ENCODE measurements at places on chromosomes 4 and X. TPM values are rescaled to one million over a fixed set of nuclear protein-coding genes. Genes with fewer than 3 reads are reported as not detected.

Gene USP17L20
- total RNA-seq, result not detected

Gene PABPC5
- not detected for total RNA-seq

Gene CUL4B
- total RNA-seq, result 59.4 TPM

Gene APOOL
- 36.2 TPM for total RNA-seq

Gene CORIN
- total RNA-seq, result 0.12 TPM

Gene AKAP4
- total RNA-seq, result not detected

Gene HTN1
- not detected for total RNA-seq

- no peak for DNase-seq
These were observed 180.8 kb downstream of the NHS start for GRCh38 chrX:17555846-17556245.

- no peak for DNase-seq
These were observed 400.7 kb downstream of the ZNF674 start for GRCh38 chrX:46144566-46144965.

DNA sequence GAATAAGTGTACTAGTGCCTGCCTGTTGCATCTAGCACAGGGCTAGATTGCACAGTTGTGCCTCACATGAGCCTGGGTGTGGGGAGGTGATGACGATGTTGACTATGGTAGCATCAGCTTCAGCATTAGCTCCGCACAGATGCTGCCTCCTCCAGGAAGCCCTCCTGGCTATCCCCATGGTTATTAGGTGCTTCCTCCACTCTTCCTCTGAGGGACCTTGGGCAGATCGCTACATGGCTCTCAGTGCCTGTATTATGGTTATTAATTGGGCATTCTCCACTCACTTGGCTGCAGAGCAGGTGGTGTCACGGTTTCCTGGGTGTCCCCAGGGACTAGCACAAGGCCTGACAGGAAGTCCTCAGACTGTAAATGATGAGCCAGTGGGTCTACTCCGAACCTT is 325.6 kb downstream of the ARHGAP10 start:
- no peak for DNase-seq

DNA sequence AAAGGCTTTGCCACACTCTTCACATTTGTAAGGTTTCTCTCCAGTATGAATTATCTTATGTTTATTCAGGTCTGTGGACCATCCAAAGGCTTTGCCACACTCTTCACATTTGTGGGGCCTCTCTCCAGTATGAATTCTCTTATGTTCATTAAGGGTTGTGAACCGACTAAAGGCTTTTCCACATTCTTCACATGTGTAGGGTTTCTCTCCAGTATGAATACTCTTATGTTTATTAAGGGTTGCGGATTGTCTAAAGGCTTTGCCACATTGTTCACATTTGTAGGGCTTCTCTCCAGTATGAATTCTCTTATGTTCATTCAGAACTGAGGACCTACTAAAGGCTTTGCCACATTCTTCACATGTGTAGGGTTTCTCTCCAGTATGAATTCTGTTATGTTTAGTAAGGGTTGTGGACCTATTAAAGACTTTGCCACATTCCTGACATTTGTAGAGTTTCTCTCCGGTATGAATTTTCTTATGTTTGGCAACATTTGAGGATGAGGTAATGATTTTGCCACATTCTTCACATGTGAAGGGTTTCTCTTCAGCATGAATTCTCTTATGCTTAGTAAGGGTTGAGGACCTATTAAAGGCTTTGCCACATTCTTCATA is 33.7 kb downstream of the ZNF732 start:
- DNase-seq, result no peak

DNA sequence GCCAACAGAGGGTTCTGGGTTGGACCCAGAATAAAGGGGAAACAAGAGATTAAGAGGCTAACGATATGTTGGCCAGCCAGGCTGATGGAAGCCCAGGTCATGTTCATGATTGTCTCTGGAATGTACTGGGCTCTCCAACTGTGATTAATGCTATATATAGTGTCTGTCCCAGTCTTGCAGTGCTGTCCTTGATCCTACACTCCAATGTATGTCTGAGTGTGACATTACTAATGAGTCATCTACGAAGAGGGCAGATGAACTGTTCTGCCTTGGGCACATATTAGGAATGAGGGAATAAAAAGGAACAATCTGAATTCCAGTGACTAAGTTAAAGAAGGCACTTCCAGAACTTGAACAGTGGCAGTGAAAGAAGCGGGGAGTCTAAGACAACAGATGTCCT is 142.1 kb downstream of the PDGFRA start:
- DNase-seq, result no peak

DNA sequence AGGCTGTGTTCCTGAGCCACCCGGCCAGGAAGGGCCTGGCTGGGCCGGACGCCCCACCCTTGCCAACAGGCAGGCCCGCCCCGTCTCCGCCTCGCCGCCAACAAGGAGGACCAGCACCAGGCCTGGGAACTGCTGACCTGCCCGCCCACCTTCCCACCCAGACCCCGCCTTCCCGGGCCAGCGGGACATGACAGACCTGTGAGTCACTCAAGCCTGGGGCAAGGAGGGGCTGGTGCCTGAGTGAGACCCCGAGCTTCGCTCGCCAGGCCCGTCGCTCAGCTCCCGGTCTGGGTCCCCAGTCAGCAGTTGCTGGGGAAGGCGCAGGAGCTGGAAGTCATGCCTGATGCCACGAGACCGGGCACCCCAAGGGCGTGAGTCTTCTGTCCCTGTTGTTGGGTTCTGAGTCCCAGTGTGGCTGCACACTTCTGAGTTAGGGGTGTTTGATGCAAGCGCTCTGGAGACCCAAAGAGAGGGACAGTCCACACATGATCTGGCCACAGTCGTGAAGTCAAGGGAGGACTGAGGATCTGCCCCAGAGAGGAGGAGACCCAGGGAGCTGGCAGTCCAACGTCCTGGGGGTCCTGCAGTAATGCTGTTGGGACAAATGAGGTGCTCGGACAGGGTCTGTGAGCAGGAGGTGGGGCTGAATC is at the start of gene DNASE1L1:
TSS of gene DNASE1L1 (minus strand) at position 33 of the 650 bp plus-strand sequence. CDS start 3,686 bp downstream, outside the sequence.
- peak; percentile 84 for DNase-seq

- no peak for DNase-seq
These were observed 5.1 kb upstream of the CXCL9 start for GRCh38 chr4:76012388-76012801.

DNA sequence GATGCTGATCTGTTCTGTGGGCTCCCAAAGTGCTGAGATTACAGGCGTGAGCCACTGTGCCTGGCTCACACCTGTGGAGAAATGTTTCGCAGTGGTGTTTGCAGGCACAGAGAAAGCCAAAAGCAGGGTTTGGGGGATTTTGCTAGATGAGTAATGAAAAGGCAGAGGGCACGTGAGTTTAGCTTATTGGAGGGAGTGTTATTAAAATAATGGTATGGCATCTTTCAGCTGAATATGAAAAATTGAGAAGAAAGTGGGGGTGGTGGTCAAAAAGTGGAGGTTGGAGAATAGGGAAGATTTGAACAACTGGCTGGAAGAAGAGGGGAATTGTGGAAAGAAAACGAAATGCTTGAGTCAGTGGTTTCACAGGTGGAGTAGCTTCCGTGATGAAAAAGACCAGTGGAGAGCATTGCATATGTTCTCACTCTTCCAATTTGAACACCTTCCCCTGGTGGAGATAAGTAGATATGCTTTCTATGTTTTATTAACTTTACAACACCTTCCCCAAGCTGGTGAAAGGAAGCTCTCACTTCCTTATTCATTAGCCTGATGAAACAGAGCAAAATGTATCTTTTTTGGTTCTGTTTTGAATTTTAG is 1.1 kb upstream of the CHST7 start:
- DNase-seq, result no peak

DNA sequence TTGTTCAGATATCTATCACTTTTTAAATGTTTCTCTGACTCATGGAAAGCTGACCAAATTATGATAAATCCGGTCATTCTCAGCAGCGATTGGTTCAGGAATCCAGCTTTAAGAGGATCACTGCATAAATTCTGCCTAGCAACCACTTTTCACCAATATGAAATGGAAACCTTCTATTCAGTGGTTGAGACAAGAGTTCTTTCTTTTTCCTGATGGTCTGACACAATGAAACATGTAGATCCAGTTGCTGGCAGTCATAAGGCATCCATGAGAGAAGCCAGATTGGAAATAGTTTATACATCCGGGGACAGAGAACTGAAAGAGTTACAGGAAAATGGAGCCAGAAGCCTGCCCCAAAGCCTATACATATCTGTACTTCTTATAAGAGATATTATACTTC is 27.2 kb downstream of the MAB21L2 start:
- no peak for DNase-seq

- DNase-seq, result no peak
These were observed 21.3 kb downstream of the FGF2 start for GRCh38 chr4:122847931-122848330.

GRCh38 chr4:133146574-133147241 is 2.4 kb upstream of the PCDH10 start:
- DNase-seq, result peak; percentile 49

- no peak for DNase-seq
These were observed 20.6 kb upstream of the PJA1 start for GRCh38 chrX:69185886-69186285.

GRCh38 chr4:40909363-40909876 is 159.7 kb downstream of the NSUN7 start:
- DNase-seq, result no peak

GRCh38 chr4:70936200-70936787 is 34.1 kb downstream of the MOB1B start:
- no peak for DNase-seq

Data from NCI-H460 (cell line).